ENCODE measurements at places on chromosomes 6 and 20. TPM values are rescaled to one million over a fixed set of nuclear protein-coding genes. Genes with fewer than 3 reads are reported as not detected.

The DSTN gene
- 320 TPM for total RNA-seq

The TRDN gene
- not detected for total RNA-seq

The CRISP2 gene
- total RNA-seq = not detected

The SIRPD gene
- total RNA-seq = not detected

The MAPK13 gene
- total RNA-seq = 3.6 TPM

The SAMD5 gene
- total RNA-seq = 3.2 TPM

The BPIFB1 gene
- total RNA-seq = not detected

The C6orf163 gene
- 0.32 TPM for total RNA-seq

The PLCB1 gene
- 18.5 TPM for total RNA-seq

The LGSN gene
- not detected for total RNA-seq

The OR2H2 gene
- not detected for total RNA-seq

The BPIFB2 gene
- not detected for total RNA-seq

The PRL gene
- total RNA-seq = not detected

The PPP1R16B gene
- 54.9 TPM for total RNA-seq

The RAET1G gene
- 0.30 TPM for total RNA-seq

The SYNDIG1 gene
- total RNA-seq = 0.30 TPM

The KHDC1L gene
- total RNA-seq = not detected

The TXLNB gene
- 0.15 TPM for total RNA-seq

The ECI2 gene
- total RNA-seq = 151 TPM

All from epithelial cell of umbilical artery (primary cell).